Ascending aorta (tissue), 2 donors: ENCODE measurements at places on chromosomes 6 and 20. TPM values are rescaled to one million over a fixed set of nuclear protein-coding genes. Genes with fewer than 3 reads are reported as not detected.

- no peak for DNase-seq
- no peaks in the 10 kb centered on the region for H3K36me3 ChIP-seq
Observed at GRCh38 chr6:129719692-129720091, 9.7 kb upstream of the ARHGAP18 start.

- H3K36me3 ChIP-seq, result no peaks in the 10 kb centered on the region
- peaks cover 4% of the 10 kb centered on the region for H3K27me3 ChIP-seq
- no peak overlapping the region for H3K27ac ChIP-seq
- DNase-seq, result no peak
- peak overlapping the region; percentile 39 for H3K4me3 ChIP-seq
- peaks cover 21% of the 10 kb centered on the region for H3K4me1 ChIP-seq
Observed at GRCh38 chr20:2767768-2768631, 32.4 kb downstream of the CPXM1 start.

DNA sequence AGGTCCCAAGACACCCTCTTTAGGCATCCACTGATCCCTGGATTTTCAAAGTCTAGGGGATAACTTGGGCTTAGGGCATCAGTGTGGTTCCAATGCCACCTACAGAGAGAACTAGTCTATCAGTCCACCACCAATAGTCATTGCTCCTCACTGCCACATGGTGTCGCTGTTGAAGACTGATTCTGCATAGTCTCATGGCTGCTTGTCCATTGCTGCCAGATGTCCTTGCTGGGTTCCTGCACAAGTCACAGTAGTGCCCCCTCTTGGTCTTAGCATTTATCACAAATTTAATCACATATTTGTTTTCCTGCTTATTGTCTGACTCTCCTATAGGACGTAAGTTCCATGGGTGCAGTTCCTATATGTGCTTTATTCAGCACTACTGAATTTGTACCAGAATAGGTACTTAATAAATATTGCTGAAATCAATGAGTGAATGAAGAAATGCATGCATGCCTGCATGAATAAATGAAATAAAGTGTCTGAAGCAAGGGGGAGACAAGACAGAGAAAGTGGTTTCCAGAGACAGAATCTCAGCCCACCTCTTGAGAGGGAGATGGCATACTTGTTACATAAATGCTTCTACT is 45.9 kb upstream of the RALY start:
- H3K27me3 ChIP-seq, result no peaks in the 10 kb centered on the region
- no peak overlapping the region for H3K27ac ChIP-seq
- no peaks in the 10 kb centered on the region for H3K4me1 ChIP-seq
- no peak overlapping the region for H3K4me3 ChIP-seq

DNA sequence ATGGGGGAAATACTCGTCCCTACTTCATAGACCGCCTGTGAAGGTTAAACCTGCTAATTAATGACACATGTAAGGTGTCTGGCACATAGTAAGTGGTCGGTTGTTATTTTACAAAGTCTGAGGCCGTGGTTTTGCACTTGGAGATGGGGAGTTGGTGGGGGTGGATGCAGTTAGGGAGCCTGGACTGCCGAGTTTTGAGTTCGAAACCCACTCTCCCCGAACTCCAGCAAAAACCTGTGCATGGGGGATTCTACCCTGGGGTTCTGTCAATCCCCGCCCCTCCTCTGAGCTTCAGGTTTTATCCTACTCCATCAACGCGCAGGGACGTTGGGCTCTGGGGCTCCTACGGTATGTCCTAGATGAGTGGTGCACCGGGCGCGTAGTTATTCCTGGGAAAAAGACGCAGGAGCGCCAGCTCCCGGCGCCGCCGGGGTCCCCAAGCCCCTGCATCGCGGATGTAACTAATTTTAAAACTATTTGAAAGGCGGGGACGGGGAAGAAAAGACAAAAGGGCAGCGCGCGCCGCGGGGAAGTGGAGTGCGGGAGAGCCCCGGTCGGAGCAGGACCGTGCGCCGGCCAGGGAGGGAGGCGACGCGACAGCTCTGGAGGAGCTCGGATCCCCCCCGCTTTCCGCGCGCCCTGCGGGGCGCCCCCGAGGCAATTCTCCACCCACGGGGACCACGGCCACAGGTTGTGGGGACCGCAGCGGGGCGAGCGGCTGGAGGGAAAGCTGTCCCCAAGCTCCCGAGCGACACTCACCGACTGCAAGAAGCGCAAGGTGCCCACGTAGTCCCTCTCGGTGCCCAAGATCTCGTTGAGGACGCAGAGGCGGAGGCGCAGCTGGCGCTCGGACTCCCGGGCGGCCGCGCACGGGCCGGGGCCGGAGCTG is 672 bp downstream of the PREX1 start:
- no peaks in the 10 kb centered on the region for H3K36me3 ChIP-seq
- no peaks in the 10 kb centered on the region for H3K27me3 ChIP-seq
- peaks cover 9% of the 10 kb centered on the region for H3K4me1 ChIP-seq
- peak overlapping the region; percentile 73 for H3K27ac ChIP-seq
- H3K4me3 ChIP-seq, result peak overlapping the region; percentile 88
- DNase-seq, result no peak

GRCh38 chr20:24027229-24027628 is 38.6 kb upstream of the GGTLC1 start:
- H3K4me3 ChIP-seq, result no peak overlapping the region
- DNase-seq, result peak; percentile 46
- no peaks in the 10 kb centered on the region for H3K27me3 ChIP-seq
- H3K27ac ChIP-seq, result no peak overlapping the region

GRCh38 chr20:47985092-47985850 is 200.0 kb upstream of the SULF2 start:
- no peaks in the 10 kb centered on the region for H3K27me3 ChIP-seq
- DNase-seq, result peak; percentile 13
- H3K4me3 ChIP-seq, result no peak overlapping the region

DNA sequence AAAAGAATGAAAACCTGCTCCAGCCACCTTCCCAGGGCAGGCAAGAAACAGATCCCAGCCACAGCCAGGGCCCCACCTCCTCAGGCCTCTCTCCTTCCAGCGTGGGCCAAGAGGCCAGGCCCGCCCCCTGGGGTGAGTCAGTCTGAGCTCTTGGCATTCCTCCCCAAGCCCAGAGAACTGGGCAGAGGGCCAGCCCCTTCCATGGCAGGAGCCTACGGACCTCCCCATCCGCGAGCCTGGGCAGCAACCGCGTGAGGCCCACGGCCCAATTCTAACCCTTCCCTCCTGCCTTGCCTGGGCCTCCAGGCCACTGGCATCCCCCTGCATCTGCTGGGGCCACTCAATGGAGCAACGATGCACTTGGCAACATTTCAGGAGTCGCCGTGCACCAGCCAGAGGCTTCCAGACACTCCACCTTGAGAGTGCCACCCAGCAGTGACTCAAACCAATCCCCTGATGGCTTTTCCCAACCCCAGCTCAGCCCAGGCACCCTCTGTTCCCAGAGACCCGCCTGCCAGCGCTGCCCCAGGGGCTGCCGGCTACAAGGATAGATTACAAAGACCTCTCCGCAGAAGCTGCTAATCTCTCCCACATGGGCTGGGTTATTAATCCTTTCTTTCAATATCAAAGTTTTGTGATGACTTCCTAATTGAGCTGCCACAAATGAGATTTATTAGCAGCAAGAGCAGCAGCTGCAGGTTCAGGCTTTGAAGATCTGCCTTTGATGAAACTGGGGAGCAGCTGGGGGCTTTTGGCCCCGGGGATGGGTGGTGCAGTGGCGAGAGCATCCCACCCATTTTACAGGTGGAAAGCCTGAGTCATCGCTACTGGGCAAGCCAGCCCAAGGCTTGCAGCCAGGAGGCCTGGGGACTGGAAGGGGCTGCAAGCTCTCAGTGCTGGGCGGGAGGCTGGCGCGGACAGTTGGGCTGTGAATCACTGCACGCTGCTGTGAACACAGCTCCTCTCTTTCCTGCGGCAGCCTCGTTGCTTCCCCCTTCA is 85.7 kb downstream of the NFATC2 start:
- H3K36me3 ChIP-seq, result no peaks in the 10 kb centered on the region
- H3K4me3 ChIP-seq, result peak overlapping the region; percentile 38
- no peaks in the 10 kb centered on the region for H3K27me3 ChIP-seq
- peak overlapping the region; percentile 74 for H3K27ac ChIP-seq
- peaks cover 12% of the 10 kb centered on the region for H3K4me1 ChIP-seq
- peak; percentile 98 for DNase-seq

- H3K4me3 ChIP-seq, result no peak overlapping the region
- no peaks in the 10 kb centered on the region for H3K36me3 ChIP-seq
- no peak overlapping the region for H3K27ac ChIP-seq
Observed at GRCh38 chr6:63790334-63790733, 154.7 kb downstream of the PHF3 start.

DNA sequence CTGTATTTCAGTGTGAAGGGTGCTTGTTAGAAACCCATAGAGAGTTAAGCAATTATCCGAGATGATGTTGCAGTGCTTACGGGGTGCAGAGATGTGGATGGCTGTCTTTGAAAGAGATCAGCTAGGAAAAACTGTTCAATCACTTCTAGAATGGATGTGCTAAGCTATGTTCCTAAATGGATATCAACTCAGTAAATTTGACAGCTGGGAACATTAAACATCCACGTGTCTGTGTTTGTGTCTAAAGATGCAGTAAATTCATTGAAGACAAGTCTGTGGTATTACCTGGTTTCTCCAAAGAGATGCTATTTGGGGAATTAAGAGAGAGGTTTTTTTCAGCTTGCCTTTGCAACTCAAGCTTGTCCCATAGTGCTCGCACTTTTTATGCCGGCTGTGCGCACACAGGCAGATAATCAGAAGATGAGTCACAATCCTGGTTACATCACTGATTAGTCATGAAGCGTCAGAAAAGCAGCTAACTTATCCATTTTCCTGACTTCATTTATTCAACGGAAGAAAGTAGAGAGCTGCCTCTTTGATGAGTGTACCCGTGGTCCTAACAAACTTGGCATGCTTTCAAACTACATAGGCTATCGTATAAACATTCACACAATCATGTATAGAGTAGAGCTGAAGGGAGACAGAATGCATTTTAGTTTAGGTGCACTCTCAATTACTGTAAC is 691.7 kb upstream of the SLC35B3 start:
- H3K4me1 ChIP-seq, result no peaks in the 10 kb centered on the region
- H3K27ac ChIP-seq, result no peak overlapping the region
- H3K4me3 ChIP-seq, result no peak overlapping the region
- H3K27me3 ChIP-seq, result no peaks in the 10 kb centered on the region

GRCh38 chr6:36838896-36839748 is at the start of gene CPNE5:
Gene CPNE5 (minus strand): TSS chr6:36839444. CDS start chr6:36839377, 67 bp downstream.
- H3K27me3 ChIP-seq, result no peaks in the 10 kb centered on the region
- H3K36me3 ChIP-seq, result no peaks in the 10 kb centered on the region
- peaks cover 22% of the 10 kb centered on the region for H3K4me1 ChIP-seq

GRCh38 chr20:17895641-17896171 is 72.9 kb downstream of the SNX5 start:
- peak overlapping the region; percentile 64 for H3K27ac ChIP-seq
- peak overlapping the region; percentile 61 for H3K4me3 ChIP-seq
- H3K4me1 ChIP-seq, result no peaks in the 10 kb centered on the region
- no peaks in the 10 kb centered on the region for H3K27me3 ChIP-seq
- H3K36me3 ChIP-seq, result no peaks in the 10 kb centered on the region

GRCh38 chr6:8389036-8389818 is 46.1 kb downstream of the SLC35B3 start:
- H3K27me3 ChIP-seq, result no peaks in the 10 kb centered on the region
- no peak overlapping the region for H3K27ac ChIP-seq
- no peak overlapping the region for H3K4me3 ChIP-seq
- no peaks in the 10 kb centered on the region for H3K36me3 ChIP-seq
- no peaks in the 10 kb centered on the region for H3K4me1 ChIP-seq
- no peak for DNase-seq

DNA sequence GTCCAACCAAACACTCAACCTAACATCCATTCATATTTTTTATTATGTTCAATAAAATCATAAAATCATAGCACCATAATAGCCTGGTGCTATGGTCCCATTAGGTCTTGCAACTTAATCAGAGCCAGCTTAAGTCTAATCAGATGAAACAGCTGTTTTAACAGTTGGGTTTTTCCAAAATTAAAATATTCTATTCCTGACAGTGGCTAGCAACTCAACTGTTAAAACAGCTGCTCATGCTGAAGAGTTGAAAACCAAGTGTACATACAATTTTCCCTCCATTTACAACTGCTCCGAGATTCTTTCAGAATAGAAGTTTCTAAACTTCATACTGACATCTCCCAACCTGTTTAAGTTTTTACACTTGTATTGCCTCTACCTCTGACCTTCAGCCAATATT is 89.5 kb downstream of the UBE3D start:
- H3K27me3 ChIP-seq, result no peaks in the 10 kb centered on the region
- no peak overlapping the region for H3K4me3 ChIP-seq
- no peaks in the 10 kb centered on the region for H3K36me3 ChIP-seq
- no peak for DNase-seq

DNA sequence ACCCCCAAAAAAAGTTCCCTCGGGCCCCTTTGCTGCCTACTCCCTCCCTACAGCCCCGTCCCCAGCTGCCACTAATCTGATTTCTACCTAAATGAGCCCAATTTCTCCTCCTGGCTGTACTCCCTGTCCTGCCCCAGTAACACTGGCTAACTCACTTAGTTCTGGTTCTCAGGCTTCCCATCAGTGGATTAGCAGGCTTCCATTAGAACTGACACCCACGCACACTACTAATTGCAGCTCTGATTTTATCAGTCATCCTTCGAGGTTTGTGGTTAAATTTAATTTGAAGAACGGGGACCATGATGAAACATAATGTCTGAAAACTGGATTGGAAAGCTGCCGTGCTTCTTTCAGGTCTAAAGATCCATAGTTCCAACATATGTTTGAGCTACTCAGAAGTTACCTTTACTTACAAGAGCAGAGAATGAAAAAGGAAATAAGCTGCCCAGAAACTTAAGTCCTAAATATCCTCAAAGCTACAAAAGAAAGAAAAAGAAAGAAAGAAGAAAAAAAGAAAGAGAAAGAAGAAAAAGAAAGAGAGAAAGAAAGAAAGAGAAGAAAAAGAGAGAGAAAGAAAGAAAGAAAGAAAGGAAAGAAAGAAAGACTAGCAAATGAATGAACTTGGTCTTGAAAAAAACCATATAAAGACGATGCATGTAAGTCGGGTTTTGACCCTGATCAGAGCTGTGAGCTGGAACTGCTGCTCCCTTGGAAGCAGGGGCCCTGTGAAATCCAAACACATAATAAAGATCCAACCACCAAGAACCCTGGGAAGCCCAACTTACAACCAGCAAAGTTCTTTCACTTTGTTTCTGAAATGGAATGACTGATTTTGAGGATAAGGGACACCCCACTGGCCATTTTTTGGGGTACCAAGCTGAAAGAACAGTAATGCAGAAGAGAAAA is 51.7 kb downstream of the CNKSR3 start:
- no peaks in the 10 kb centered on the region for H3K36me3 ChIP-seq
- DNase-seq, result no peak
- H3K27me3 ChIP-seq, result no peaks in the 10 kb centered on the region

- H3K36me3 ChIP-seq, result no peaks in the 10 kb centered on the region
- H3K27ac ChIP-seq, result no peak overlapping the region
- no peaks in the 10 kb centered on the region for H3K4me1 ChIP-seq
- DNase-seq, result no peak
Observed at GRCh38 chr6:71012866-71013469, 56.1 kb upstream of the B3GAT2 start.

ITPA gene
- total RNA-seq, result 111 TPM

TAGAP gene
- 9.2 TPM for total RNA-seq

CYP39A1 gene
- total RNA-seq, result 1.4 TPM

TRIM15 gene
- total RNA-seq, result not detected

PRSS35 gene
- total RNA-seq, result 1.8 TPM

SNAI1 gene
- total RNA-seq, result 64.4 TPM

NMBR gene
- not detected for total RNA-seq

CBLN4 gene
- 0.11 TPM for total RNA-seq
